Bronchial epithelial cell (primary cell): ENCODE measurements at places on chromosomes 3 and 15. TPM values are rescaled to one million over a fixed set of nuclear protein-coding genes. Genes with fewer than 3 reads are reported as not detected.

DNA sequence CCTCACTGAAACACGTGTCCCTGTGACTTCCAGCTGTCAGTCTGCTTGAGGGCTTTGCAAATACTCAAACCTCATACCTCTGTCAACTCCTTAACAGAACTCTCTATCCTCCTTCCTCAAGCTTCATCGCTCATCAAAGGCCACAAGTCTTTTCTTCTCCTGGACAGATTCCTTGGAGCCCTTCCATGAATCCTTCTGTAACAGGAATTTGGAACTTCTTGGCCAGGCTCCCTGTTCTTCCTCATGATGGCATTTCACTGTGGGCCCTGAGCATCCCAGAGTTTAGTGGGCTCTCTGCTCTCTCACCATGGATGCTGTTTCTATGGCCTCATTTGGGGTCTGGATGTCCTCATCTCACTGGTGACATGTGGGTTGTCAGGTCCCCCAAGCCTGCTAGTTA lies 105.0 kb upstream of the TLE3 start:
- DNase-seq = no peak

GRCh38 chr3:176650478-176650877 lies 546.8 kb downstream of the TBL1XR1 start:
- peak; percentile 90 for DNase-seq

DNA sequence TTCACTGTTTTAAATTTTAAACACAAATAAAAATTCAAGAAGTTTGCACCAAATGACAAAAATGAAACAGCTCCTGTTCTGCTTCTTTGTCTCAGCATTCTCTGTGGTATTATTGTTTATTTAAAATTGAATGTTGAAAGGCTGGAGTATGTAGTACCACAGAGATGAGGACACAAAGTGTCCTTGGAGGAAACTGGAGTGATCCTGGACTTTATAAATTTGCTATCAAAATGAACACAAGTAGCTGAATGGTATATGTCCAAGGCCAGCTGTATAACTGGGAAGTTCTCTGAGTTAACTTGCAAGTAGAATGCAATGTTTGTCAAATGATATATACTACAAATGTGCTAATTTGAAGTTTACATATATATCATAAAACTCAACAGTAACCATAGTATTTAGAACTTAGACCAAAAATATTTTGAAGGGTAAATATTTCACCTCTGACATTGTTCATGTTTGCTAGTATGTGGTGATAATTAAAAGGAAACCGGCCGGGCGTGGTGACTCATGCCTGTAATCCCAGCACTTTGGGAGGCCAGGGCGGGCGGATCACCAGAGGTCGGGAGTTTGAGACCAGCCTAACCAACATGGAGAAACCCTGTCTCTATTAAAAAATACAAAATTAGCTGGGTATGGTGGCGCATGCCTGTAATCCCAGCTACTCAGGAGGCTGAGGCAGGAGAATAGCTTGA lies 12.3 kb downstream of the BTLA start:
- DNase-seq = no peak

GRCh38 chr3:152742368-152743347 lies 92.3 kb upstream of the P2RY1 start:
- no peak for DNase-seq

Gene ASB14
- total RNA-seq = not detected in 2 replicates

DNA sequence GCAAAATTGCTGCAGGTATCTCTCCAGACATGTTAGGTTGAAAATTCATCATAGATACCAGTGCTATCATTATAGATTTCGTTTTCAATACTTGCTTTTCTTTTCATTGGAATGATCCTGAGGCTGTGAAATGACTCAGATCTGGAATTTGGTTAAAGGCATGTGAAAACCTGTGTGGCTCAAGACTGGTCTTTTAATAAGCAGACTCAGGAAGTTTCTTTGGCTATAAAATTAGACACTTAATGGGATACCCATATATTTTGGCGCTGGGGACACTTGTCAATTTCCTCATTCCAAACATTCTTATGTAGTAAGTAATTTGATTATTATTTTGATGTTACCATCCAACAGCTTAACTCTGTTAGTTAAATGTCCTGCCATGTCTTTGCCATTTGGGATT lies 1041.1 kb upstream of the GBE1 start:
- peak; percentile 72 for DNase-seq
